Umbilical cord (tissue), 2 donors: ENCODE measurements at places on chromosomes 3 and 15. TPM values are rescaled to one million over a fixed set of nuclear protein-coding genes. Genes with fewer than 3 reads are reported as not detected.

GRCh38 chr3:168095611-168096209, at the start of gene GOLIM4:
GOLIM4 (minus strand) TSS chr3:168095924; CDS start chr3:168095285, 639 bp downstream.
- DNase-seq, result peak; percentile 99

DNA sequence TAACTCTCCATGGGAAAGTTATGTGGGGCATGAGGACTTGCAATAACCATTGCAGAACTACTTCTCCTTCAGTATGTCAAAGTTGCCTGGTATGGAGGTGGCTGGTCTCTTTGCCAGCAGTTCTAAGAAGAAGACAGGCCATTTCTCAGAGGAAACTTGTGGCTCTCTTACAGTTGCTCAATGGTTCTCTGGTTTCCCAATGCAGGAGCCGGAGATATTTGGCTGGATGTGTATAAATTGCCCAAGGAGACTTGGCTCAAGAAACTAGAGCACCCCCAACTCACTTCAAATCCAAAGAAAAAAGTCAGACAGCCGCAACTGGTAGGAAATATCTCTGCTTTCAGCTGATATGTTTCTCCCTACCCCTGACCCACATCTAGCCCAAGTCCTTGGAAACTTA, 24.2 kb downstream of the WDR93 start:
- no peak for DNase-seq

GRCh38 chr3:34034840-34035239, 236.4 kb downstream of the PDCD6IP start:
- no peak for DNase-seq

DNA sequence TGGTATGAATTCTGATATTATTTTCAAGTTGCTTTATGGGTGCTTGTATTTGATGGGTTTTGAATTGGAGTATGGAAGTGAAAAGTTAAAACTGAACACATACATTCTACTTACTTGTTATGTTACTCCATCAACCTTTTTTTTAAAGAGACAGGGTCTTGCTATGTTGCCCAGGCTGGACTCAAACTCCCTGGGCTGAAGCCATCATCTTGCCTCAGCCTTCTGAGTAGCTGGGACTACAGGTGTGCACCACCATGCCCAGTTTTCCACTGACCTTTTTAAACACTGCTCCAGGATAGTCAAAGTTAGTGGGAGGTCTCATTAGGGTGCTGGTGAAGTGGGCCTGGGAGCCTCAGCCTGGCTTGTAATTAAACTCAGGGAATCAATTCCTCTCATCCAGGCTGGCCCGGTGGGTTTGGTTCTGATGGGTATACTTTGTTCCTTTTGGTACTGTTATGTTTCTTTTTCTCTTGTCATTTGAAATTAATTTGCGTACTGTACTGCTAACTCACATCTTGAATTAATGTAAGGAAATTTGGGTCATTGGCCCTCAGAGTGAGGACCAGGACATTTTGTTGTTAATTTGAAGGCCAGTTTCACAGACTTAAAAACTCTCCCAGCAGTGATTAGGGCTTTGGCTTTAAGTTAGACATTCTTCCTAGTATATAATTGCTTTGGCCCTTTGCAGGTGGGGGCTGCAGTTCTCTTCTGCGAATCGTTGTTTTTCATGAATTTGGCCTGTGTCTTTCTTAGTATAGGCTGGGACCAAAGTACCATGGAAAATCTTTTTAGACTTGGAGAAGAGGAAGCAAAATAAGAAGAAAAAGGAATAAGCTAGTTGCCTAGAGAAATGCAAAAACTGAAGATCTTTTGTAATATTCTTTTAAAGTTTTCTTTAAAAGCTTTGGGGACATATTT, 66.9 kb downstream of the FNDC3B start:
- no peak for DNase-seq

- no peak for DNase-seq
These were observed 635.4 kb upstream of the NECTIN3 start for GRCh38 chr3:110436209-110436608.

DNA sequence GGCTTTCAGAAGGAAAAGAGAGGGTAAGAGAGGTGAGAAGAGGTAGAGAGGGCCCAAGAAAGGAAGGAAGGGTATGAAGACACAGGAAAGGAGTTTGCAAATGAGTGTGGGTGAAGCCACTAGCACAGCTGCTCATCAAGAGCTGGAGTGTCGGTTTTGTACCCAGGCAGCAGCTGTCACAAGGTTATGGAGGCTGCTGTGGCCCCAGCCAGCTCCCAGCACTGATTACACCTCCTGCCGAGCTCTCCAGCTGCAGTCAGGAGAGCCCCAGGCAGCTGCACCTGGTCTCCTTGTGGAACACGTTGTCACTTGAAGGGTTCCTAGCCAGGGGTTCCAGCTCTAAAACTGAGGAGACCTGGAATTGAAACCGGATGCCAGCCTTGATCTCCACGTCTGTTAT, 60.4 kb upstream of the CHD2 start:
- DNase-seq, result no peak

- no peak for DNase-seq
These were observed 2.9 kb downstream of the SAMD7 start for GRCh38 chr3:169914321-169914720.

DNA sequence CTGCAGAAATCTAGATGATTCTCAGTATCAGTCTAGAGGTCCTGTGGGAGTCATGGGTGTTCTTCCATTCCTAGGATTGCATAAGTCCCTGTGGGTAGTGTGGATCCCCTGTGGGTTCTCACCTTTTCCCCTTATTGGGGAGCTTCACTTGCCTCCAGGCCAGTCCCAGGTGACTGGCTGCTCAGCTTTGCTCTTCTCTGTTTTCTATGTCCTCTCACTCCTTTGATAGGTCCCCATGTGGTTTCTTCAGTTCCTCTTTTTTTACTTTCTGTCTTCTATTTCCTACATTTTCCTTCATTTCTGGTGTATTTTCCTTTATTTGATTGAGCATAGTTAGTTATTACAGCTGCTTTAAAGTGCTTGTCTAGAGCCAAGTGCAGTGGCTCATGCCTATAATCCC, 10.9 kb downstream of the TEX55 start:
- no peak for DNase-seq

DNA sequence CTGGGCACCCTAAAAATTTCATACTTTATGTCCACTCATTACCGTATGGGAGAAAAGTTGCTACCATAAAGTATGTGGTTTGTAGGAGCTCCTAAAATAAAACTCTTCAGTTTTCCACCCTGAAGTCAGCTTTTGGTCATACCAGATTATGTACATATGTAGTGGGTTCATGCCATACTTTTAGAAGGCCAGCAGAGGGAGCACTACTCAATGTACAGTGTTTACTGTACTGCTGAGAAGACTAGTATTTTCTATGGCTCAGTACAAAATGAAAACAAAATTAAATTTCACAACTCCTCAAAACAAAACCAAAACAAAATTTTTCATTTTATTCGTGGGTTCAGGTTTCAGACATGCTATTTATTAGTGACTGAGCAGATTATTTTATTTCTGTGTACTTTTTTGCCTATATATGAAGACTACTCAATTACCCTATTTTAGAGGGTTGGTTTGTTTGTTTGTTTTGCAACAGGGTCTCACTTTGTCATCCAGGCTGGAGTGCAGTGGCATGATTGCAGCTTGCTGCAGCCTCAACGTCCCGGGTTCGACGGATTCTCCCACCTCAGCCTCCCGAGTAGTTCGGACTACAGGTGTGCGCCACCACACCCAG, 24.3 kb downstream of the NXPE3 start:
- DNase-seq, result peak; percentile 82

DNA sequence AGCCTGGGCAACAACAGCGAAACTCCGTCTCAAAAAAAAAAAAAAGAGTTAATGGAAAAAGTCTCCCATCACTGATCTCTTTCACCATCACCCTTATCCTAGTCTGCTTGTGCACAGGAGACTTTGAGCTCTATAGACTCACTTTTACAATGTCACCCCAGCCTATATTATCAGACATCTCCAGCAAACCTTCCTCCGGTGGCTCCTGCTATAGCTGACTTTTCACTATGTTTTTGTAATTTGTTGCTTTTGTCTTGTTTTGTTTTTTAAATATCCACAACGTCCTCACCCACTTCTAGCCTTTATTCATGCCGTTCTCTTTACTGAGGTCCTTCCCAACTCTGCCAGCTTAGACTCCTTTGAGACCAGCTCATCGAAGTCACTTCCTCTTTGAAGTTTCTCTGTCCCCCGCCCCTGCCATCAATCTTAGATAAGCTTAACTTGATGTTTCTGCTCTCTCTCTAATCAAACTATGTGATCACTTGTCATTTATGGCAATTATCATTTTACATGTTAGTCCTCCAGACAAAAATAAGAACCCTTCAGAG, 82.7 kb upstream of the CHD2 start:
- DNase-seq, result no peak

DNA sequence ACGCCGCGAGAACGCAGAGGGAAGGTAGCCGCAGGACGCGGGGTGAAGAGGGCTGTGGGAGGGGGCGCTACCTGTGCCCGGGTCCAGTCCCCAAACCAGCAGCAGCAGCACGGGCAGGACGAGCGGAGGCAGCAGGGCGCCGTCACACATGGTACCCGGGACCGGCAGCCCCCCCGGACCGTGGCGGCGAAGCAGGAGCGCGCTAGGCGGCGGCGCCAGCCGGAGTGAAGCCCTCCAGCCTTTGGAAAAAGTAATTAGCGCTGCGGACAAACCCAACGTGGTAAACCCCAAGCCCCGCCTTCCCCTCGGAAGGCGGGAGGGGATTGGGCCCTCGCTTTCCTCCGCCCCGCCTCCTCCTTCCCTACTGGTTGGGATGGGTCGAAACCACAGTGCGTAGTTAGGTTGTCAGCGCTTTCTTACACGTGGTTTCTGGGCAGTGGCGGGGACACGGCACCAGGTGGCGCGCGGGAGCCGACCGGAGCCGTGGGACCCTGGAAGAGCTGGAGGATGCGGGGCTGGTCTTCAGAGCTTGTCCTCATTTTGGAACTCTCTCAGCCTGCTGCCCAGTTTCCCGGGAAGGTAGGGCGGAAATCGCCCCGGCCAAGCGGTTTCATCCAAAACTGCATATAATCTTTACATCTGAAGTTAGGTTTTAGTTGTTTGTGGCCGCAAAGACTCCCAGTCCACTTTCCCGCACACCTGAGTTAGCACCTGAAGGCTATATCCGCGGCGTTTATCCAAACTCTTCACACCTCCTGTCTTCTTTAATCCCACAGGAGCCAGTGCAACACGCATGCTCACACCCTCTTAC, at the start of gene ADAMTS17:
Gene ADAMTS17, minus strand, starts transcription at position 226 of the 811 bp plus-strand sequence. Its CDS starts 76 bp downstream, at position 150.
- DNase-seq, result peak; percentile 98

DNA sequence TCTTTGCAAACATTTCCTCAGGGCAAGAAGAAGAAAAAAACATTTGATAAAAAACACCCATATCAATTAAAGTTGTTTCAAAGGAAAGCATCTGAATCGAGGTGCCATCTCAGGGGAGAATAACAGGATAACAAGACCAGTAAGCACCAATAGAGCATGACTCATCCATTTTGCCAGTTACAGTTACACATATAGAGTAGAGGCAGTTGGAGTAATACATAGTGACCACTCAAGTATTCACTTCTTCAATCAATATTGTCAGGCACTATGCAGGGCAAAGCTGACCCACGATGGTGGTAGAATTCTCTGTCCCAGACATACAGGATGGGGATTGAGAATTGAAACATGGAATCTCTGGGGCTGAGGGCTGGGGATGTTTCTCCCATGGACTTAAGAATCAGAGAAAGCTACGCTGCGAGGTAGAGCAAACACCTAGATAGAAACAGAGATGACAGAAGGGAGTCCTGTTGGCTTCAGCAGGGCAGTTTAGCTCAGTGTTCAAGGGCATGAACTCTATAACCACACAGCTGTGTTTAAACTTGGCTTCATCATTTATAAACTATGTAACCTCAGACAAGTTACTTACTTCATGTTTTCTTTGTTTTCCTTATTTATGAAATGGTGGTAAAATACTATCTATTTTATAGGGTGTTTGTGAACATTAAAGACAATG, 186.4 kb upstream of the NANOGP8 start:
- no peak for DNase-seq

DNA sequence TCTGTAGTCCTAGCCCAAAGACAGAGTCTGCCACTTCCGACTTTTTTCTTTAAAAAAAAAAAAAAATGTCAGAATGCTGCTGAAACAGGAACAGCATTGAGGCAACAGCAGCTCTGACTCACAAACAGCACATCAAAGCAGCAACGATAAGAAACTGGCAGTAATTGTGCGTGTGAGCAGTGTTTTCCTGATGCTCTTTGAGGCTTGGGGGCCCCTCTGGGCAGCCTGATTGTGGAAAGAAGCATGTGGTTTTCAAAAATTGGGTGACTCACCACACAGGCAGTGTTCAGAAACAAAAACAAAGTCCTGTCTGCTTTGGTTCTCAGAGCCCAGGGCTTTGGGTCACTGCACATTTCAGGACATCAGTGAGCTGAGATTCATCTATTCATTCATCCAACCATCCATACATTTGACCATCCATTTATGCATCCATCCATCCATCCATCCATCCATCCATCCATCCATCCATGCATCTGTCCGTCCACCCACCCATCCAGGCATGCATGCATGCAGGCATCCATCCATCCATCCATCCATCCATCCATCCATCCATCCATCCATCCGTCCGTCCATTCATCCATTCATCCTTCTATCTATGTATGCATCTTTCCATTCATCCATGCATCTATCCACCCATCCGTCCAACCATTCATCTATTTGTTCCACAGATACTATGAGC, 308.4 kb downstream of the RPLP1 start:
- DNase-seq, result peak; percentile 98

DNA sequence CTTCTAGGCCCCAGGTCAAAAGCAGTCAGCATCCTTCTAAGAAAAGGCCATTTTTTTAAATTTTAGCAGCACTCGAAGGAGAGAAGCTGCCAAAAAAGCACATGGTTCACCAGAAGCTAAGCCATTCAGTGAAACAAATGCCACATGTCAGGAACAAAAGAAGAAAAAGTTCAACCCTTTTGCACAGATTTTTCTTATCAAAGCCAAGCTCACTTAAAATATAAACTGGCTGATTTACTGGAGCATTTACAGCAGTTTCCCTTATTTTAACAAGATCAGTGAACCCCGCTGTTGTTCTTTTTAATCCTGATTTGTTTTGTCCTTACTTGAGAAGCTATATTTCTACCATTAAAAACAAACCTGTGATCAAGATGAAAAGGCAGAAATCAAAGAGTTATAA, 46.5 kb upstream of the SYNPR start:
- DNase-seq, result peak; percentile 17

MUC13 gene
- total RNA-seq, result 1.4 TPM

DUOXA2 gene
- 3.9 TPM for total RNA-seq

MAP6D1 gene
- total RNA-seq, result 5.8 TPM

NUP210 gene
- total RNA-seq, result 1.9 TPM

TEX55 gene
- total RNA-seq, result not detected

LRRIQ4 gene
- total RNA-seq, result not detected

IQCF5 gene
- 18.3 TPM for total RNA-seq
